ENCODE measurements at places on chromosomes 11 and 22. TPM values are rescaled to one million over a fixed set of nuclear protein-coding genes. Genes with fewer than 3 reads are reported as not detected.

MLC1 gene
- not detected for total RNA-seq

LYVE1 gene
- not detected for total RNA-seq

GRM5 gene
- 0.26 TPM for total RNA-seq

PHOX2A gene
- total RNA-seq, result not detected

P2RY2 gene
- 0.55 TPM for total RNA-seq

SYT9 gene
- 0.42 TPM for total RNA-seq

IFITM5 gene
- not detected for total RNA-seq

NECTIN1 gene
- total RNA-seq, result 44.8 TPM

ABCC8 gene
- total RNA-seq, result 23.9 TPM

SLC22A25 gene
- not detected for total RNA-seq

RAB3IL1 gene
- 0.67 TPM for total RNA-seq

OVOL1 gene
- total RNA-seq, result 12.4 TPM

TMEM191B gene
- 2.2 TPM for total RNA-seq

PHLDA2 gene
- 1.2 TPM for total RNA-seq

DNA sequence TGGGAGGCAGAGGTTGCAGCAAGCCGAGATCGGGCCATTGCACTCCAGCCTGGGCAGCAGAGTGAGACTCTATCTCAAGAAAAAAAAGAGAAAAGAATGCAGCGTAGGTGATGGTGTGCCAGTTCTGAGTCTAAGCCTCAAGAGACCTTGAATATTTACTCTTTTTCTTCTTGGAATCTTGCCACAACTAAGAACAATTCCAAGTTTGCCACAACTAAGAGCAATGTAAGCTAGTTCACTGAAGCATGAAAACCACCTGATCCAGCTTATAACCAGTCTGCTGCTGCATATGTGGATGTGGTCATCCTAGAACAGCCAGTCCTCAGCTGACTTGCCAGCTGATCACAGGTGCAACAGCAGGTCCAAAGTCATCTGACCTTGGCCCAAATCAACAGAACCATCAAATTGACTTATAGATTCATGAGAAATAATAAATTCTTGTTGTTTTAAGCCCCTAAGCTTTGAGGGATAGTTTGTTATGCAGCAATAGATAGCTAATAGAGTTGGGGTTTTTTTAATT lies 25.4 kb upstream of the SEZ6L start:
- no peak for DNase-seq

DNA sequence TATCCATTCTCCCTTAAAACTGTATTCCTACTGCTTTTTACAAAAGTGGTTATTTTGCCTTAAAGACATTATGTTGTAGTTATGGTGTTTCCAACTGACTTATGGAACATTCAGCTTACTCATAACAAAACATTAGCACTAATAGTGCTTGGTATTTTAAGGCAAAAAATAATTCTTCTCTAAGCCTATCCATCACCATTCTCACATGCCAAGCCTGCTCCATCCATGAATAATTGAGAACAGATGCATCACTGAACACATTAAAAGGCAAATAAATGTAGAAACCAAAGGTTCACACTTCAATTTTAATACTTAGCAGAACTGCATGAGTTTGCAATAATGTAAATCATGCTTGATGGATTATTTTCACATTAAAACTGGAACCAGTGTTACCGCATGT lies 42.3 kb upstream of the DDI1 start:
- DNase-seq, result no peak

DNA sequence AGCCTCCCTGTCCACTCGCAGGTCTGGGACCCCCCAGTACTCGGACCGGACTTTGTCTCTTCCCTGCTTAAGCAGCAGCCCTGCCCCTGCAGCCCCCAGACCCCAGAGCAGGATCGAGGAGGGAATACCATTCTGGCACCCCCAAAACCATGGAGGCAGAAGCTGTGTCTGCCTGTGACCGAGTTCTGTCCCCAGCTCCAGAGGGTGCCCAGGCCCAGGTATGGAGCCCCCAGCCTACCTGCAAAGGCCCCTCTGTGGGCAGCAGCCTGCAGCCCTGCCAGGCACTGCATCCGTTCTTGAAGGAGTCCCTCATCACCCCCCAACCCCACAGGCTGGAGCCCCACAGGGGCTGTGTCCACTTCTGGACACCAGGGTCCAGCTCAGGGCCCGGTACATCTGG lies 163.8 kb downstream of the BRD1 start:
- DNase-seq, result no peak

DNA sequence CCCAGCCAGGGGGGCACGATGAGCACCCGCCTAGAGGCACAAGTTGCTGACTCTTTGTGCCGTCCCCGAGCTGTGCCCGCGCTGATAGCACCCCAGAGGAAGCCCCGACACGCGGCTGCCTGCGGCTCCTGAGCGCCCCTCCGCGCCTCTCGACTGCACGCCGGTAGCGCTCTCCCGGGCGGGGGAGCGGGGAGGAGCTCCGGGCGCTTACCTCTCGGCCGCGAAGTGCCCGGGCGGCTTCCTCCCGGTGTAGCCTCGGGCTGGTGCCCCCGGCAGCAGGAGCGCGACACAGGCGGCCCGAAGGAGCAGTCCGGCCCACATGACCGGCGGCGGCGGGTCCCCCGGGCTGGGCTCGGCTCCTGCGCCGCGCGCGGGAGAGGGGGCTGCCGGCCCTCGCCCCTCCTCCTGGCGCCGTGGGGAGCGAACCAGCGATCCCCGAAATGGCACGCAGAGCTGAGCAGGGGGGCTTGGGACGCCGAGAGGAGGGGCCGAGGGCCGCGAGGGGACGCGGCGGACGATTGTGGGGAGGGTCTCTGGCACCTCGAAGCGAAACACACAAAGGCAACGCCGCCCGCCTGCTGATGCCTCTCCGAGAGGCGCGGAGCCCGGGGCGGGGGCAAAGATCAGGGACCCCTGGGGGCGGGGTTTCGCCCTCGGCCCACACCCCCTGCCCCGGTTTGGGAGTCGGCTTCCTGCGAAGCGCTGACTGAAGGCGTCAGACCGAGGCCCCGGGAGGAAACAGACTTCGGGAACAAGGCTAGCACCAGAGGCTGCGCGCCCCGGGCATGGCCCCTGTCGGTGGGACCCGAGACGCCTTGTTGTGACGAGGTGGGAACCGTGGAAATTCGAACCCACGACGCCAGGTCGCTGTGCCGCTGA lies at the start of gene VWCE:
Gene VWCE (minus strand): TSS at position 600 of the 879 bp plus-strand sequence. CDS start 279 bp downstream, at position 321.
- DNase-seq, result peak; percentile 65

DNA sequence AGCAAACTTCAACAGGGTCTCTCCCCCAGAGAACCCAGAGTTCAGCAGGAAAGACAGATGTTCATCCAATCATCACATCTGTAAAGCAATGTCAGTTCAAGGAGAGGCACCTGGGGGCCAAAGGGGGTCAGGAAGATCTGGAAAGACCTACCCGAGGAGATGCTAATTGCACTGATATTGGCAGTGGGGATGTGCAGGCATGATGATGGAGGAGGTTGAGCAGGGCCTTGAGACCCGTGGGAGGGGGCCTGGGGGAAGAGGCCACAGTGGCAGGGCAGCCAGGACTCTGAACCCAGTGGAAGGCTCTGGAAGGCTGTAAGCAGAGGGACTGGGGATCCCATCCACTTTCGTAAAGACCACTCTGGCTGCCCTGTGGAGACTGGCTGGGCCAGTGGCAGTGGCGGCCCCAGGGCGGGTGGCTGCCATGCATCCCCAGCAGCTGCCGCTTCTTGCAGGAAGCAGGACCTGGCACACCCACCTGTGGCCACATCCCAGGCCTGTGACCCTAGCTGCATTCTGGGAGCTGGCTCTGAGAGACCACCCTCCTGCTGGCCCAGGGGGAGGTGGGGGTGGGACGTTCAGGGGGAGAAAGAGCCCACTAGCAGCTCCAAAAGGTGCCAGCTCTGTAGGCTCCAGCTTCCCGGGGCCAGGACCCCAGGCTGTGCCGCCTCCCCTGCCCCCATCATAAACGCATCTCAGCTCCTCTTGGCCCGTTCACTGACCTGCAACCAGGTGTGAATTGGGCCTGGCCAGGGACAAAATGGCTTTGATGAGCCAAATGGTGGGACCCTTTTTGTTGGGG lies 59.9 kb upstream of the FGF3 start:
- no peak for DNase-seq

DNA sequence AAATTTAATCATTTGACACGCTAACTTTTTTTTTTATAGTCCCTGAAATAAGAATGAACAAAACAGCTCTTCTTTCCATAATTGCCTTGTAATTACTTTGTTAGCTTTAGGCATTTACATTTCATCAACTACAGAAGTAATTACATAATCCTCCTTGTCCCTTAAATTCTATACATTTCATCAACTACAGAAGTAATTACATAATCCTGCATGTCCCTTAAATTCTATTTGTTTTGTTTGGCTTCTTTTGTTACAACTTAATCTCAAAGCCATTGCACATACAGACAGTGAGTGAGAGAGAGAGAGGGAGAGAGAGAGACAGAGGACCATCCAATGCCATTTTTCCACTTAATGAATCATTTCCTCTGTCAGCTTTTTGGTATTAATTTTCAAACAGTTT lies 873.2 kb downstream of the METTL15 start:
- no peak for DNase-seq

DNA sequence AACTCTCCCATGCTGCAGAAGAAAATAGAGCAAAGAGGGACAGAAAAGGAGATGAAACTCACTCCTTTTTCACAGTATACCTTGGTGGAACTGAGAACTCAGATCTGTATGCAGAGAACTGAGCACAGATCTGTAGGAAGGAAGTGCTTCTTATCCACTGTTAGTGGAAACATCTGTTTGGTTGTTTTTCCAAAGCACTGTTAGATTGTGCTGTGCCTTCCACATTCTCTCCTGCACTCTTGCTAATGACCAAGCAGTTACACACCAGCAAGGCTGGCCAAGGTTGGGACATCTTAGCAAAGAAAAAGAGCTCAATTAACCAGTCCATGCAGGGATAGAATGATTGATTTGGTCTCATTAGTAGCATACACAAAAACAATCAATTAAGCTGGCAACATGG lies 20.1 kb upstream of the SIK2 start:
- no peak for DNase-seq

DNA sequence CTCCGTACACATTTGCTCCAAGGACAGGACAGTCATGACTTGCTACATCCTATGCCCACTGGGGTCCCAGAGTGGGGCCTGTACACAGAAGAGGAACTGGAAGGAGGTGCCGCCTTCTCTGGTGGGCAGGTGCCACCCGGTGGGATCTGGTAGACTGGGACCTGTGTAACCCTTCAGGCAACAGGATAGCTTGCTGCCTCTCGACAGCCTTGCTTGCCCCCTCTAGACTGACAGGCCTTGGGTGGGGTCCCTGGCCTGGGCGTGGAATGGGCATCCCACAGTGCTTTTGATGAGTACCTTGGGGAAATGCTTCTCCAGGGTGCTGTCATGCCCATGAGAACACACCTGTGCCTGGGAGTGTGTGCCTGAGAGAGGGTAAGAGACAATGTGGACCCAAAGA lies 15.8 kb downstream of the SHANK3 start:
- DNase-seq, result no peak

DNA sequence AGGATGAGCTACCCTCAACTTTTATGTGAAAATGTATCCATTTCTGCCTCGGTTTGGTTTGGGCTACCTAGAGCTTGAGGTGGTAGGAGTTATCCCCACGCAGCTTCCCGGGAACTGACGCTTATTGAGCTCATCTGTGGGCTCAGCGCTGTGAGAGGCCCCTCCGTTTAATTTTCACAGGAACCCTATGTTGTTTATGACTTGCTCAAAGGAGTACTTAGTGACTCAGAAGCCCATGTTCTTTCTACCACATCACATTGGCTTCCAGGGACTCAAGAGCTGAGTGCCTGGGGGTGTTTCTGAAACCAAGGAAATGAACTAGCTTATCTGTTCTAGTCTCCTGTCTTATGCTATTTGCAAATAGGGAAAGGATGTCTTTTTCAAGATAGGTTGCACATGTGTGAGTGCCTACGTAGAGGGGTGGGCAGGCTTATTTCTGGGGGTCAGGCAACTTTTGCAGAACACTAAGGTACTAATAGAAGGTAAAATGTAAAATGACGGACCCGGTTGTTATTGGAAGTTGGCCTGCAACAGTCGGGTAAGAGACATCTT lies 40.5 kb downstream of the MICAL2 start:
- DNase-seq, result no peak

GRCh38 chr11:111439901-111440300 lies 60.8 kb upstream of the POU2AF1 start:
- no peak for DNase-seq

- DNase-seq, result no peak
Observed at GRCh38 chr11:27904358-27905055, 203.4 kb downstream of the KIF18A start.

GRCh38 chr11:73972620-73973449 lies 9.8 kb downstream of the UCP2 start:
- DNase-seq, result no peak

- no peak for DNase-seq
Observed at GRCh38 chr11:77087723-77088225, 14.9 kb upstream of the OMP start.

DNA sequence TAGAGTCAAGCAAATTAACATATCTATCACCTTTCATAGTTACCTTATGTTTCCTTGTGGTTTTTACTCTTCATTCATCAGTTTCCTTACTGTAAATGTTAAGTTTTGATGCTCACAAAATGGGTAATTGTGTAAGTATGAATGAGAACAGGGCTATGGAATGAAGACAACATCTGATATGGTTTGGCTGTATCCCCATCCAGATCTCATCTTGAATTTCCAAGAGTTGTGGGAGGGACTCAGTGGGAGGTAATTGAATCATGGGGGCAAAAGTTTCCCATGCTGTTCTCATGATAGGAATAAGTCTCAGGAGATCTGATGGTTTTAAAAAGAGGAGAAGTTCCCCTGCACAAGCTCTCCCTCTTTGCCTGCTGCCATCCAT lies 107.6 kb downstream of the CCDC34 start:
- no peak for DNase-seq

GRCh38 chr11:62435846-62436660 lies 17.2 kb downstream of the SCGB1A1 start:
- no peak for DNase-seq

DNA sequence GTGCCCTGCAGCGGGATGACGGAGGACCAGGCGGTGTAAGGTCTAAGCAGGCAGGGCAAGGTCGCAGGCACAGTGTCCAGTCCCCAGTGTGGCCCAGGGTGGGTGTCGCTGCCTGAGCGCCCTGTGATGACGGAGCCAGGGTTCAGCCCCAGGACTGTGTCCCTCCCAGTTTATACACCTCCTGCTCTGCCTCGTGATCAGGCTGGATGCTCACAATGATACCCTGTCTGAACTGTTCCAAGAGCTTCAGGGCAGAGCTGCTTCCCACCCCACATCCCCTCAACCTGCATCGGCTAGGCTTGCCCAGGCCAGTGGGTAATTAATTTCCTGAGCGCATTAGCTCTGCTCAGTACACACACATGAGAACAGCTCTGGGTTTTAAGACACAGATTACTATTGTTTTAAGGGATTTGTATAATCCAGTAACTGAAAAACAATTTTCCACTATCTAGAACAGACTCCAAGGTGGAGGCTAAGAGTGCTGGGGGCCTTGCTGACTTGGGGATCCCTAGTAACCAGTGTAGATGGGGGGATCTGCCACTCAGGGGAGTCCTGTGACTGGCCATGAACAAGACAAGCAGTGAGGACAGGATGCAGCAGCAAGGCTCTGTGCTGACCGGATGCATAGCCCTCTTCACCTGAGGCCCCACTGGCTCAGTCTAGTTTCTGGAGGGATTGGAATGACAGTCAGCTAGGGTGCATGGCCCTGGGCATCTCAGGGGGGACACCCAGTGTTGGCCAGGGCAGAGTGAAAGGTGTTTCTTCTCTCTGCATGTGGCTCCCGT lies 34.1 kb downstream of the GNAZ start:
- no peak for DNase-seq

- no peak for DNase-seq
Observed at GRCh38 chr11:128273736-128274135, 313.6 kb downstream of the ETS1 start.

- no peak for DNase-seq
Observed at GRCh38 chr11:36622431-36623136, 24.5 kb upstream of the RAG2 start.

All from progenitor cell of endocrine pancreas (in vitro differentiated cells).